Mucosa of gallbladder (tissue), 1 donor: ENCODE measurements at places on chromosomes 6 and 20.

DNA sequence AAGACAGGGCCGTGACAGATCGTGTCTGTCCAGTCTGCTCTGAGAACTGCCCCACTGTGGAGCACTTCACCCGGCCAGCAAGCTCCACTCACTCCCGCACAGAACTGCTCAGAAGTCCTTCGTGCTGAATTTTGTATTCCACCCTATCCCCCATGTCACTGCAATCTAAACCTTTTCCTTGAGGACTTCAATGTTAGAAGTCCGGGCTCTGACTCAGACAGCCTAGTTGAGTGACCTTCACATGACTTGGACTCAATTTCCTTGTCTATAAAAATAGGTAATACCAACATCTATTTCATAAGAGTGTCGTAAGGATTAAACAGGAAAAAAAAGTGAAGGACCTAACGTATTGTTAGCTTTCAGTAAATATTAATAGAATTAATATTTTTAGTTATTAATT, 161.6 kb downstream of the QRSL1 start:
- no peak for DNase-seq

DNA sequence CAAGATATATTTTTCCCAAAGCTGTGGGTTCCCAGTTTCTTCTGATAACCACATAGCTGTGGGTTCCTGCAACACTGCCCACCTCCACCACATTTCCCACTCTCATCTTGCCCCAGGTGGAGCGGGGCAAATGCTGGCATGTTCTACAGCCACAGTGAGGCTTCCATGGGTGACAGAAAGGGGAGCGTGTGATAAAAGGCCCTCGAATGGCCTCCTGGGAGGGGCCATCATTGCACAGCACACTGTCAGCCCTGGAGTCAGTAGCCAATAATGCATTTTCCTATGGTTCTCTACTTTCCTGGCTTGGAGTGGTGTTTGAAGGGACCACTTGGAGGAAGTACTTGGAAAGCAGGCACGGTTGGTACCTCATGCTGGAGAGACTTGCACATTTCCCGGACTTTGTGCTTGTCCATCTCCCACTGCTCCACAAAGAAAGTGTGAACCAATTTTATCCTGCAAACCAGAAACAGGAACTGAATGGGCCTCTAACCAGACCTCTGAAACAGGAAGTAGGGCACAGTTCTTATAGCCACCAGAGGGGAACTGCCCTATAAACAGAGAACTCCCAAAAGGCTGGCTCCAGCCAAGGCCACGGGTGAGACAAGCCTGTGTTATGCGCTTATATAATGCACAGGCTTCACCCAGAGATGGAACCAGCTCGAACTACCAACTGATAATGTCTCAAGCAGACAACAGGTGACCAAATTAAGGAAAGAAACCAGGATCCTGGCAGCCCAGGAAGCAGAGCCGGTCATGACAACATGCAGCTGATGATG, 8.6 kb downstream of the MAP3K5 start:
- no peak for DNase-seq

GRCh38 chr6:79602859-79603258, 28.3 kb upstream of the SH3BGRL2 start:
- no peak for DNase-seq

DNA sequence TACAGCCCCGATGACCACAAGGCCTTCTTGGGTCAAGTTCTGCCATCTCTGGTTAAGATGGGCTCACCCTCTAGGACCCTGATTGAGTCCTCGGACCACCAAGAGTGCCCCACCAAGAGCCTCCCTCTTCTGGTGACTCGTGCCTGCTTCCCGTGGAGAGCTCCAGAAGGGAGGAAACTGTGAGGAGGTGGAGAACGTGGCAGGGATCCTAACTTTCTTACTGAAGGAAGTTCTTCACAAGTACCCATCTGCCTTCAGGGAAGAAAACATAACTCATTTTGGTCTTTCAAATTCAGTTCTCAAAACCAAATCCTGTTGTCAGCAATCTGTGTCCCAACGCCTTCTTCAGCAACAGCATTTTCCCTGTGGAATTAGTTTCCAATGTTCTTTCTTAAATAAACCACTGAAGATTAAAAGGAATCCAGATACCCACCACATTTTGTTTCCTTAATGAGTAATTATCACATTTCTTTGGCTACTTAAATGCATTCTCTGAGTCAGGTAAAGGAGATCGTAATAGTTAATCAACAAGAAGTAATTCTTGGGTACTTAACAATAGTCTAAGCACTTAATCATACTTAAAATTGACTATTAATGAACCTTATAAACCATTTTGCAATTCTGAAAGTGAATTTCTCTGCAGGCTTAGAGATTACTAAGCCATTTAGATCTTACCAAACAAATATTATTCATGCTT, 185.8 kb upstream of the SGK1 start:
- no peak for DNase-seq

DNA sequence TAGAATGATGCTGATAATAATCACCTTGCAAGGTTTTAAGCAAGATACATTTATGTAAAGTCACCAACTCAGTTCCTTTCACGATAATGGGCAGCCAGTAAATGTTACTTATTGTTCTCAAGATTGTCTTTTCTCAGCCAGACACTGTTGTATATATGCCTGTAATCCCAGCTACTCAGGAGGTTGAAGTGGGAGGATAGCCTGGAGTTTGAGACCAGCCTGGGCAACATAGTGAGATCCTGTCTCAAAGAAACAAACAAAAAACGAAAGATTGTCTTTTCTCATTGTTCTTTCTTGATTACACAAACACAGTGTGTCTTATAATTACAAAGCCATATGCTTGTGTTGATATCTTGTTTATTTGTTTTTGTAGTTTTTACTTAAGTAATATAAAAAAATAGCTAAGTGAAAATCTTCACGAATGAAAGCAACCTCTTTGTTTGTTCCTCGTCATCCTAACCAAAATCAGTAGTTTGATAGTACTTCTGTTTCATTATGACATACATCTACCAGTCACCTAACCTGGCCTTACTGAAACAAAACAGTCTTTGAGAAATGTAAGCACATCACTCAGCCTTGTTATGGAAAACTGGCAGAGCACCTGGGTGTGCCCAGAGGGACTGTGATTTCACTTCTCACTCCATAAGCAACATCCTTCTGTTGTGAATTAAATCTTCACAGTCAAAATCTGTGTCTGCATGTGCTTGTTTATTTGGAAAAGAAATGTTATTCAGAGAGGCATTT, 436.2 kb upstream of the SOX4 start:
- DNase-seq = no peak

- no peak for DNase-seq
These were observed 293.5 kb downstream of the CENPW start for GRCh38 chr6:126633373-126633772.

DNA sequence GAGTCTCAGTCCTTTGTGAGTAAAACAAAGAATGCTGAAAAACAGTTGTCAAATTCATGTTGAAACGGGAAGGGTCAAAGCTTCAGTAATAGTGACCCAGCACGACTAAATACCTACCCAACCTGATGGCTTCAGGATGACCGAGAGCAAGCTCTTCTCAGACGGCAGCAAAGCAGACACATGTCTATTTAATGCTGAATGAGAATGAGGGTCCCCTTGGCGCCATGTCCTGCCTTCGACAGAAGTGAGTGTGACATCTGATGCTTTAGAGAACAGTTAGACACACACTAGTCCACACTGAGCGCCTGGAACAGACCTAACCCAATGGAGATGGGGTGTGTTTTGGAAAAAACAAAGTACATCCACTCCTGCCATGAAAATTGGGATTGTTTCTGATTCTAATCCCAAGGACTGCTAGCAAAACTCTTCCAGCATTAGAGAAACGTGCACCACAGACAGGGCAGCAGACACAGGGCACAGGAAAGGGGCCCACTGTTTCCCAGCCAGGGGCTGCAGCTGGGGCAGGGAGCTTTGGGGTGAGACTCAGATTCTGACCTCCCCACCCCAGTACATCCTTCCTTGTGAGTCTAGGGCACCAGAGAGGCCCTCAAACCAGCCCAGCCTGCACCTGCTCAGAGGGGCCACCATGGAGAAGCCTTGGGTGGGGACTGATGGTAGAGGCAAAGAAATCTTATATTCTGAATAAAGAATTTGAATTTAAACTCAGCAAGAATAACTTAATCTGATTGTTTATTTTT, 76.5 kb downstream of the C6orf118 start:
- no peak for DNase-seq

GRCh38 chr20:38828514-38829295, 23.2 kb downstream of the PPP1R16B start:
- DNase-seq = no peak

- DNase-seq = no peak
These were observed 341.1 kb upstream of the ZFP64 start for GRCh38 chr20:52532674-52533073.

DNA sequence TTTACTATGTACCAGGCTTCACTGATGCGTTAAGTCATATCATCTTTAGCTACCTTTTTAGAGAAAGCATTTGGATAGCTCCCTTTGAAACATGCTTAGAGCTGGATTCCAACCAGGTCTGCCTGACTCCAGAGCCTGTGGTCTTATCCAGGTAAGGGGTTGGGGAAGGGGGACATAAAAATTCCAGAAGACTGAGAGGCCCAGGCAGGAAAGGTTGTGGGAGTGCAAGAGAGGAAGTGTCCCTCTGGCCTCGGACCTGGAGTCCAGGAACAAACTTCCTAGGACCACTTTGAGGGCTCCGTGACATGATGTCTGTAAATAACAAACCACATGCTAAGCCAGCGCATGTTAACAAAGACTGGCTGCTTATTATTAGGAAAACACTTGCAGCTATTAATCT, 163.0 kb upstream of the KCNG1 start:
- DNase-seq = no peak

- DNase-seq = peak; percentile 53
These were observed 760 bp upstream of the IBTK start for GRCh38 chr6:82248273-82248735.

- DNase-seq = no peak
These were observed 763 bp downstream of the BHLHE23 start for GRCh38 chr20:63005862-63006539.

DNA sequence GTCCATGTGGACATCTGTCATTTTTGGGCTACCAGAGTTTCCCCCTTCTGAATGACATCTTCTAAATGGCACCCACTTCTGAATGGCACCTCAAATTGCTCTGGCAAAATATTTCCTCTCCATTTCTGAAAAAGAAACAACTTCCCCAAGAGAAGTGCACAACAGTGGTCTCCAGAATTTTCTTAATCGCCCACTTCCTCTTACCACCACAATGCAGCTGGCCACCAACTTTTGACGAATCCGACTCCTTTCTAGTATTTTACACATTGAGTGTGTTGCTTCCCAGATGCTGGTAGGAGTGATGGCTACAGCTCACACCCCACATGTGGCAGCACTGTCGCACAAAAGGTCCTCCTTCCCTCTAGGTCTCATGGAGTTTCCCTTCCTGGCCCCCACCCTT, 216.1 kb downstream of the FOXA2 start:
- DNase-seq = no peak

- DNase-seq = no peak
These were observed 1.2 kb upstream of the CD164 start for GRCh38 chr6:109383438-109383940.

- no peak for DNase-seq
These were observed 202.6 kb downstream of the PLCB1 start for GRCh38 chr20:8334641-8335040.

DNA sequence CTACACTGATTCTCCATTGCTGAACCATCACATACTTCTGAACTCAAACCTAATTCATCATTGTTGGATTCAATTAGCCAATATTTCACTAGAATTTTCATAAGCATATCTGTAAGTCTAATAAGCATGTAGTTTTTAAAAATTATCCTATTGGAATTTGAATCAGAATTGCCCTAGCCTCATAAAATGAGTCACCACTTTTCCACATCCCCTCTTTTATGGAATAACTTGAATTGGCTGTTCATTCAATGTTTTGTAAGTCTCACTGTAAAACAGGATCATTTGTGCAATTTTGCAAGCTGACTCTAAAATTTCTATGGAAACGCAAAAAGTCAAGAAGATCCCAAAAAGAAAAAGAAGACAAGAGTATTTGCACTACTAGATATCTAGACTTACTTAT, 141.0 kb downstream of the HACE1 start:
- DNase-seq = no peak

GRCh38 chr6:113859349-113860180, 2.4 kb downstream of the MARCKS start:
- DNase-seq = peak; percentile 27

GRCh38 chr6:62390401-62390800, 104.4 kb upstream of the KHDRBS2 start:
- DNase-seq = no peak

DNA sequence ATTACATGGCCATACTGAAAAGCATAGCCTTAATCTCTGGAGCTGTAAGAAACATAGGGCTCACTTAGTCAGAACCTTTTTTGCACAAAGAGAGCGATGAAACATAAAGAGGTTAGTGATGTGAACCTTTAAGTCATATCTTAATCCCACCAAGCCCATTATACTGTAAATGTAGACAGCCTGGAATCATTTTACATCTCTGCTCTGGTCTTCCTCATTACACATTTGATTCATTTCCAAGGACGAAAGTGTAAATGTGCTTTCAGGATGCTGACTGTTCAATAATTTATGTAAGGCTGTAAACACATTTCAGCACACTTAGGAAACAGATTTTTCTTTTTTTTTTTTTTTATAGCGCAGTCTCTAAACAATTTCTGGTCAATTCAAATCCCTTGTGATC, 131.3 kb upstream of the B3GAT2 start:
- no peak for DNase-seq

GRCh38 chr6:91392951-91393350, 806.1 kb upstream of the MAP3K7 start:
- DNase-seq = no peak

DNA sequence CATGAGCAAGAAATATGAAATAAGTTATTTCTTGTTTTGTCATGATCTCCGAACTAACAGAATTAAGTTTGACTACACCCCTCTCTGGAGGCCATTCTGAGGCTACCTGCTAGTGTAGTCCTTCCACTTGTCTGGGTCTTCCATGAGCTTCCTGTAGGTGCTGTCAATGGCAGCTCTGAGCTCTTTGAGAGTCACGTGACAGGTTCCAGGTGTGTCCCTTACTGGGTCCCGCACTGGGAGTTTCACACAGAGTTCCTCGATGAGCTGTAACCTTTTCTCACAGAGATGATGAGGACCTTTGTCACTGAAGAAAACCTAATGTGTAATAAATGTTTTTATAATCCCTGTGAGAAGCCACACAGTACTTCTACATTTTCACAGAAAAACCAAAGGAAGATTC, 186.6 kb downstream of the SYNE1 start:
- DNase-seq = no peak
